Osteocyte (in vitro differentiated cells): ENCODE measurements at places on chromosomes 2 and 18. TPM values are rescaled to one million over a fixed set of nuclear protein-coding genes. Genes with fewer than 3 reads are reported as not detected.

GRCh38 chr18:76208678-76209306 lies 286.2 kb downstream of the ZNF516 start:
- no peaks in the 10 kb centered on the region for H3K4me1 ChIP-seq
- DNase-seq, result no peak
- H3K4me3 ChIP-seq, result no peak overlapping the region
- H3K27me3 ChIP-seq, result no peaks in the 10 kb centered on the region

- H3K36me3 ChIP-seq, result no peaks in the 10 kb centered on the region
- peak within 1 kb of the TSS; percentile 79 for H3K4me3 ChIP-seq
- peaks cover 33% of the 10 kb centered on the region for H3K27me3 ChIP-seq
- H3K27ac ChIP-seq, result no peak within 1 kb of the TSS
Observed at GRCh38 chr2:27123302-27124150, at the start of gene ABHD1. Gene ABHD1, plus strand, starts transcription at chr2:27123815. Its CDS starts 134 bp downstream, at chr2:27123949.

DNA sequence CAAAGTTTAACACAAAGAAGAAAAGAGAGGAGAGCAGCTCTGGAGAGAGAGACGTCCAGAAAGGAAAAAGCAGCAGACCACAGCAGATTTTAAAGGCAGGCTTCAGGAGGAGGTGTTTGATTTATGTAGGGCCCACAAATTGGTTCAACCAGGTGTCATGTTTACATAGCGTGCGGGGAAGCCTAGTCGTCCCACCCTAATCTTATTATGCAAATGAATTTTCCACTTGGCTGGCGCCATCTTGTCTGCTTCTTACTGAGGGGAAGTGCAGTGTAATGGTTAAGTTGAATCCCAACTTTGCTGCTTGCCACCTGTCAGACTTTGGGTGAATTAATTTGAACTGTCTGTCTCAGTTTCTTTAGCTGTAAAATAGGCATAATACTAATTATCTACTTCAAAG lies 282.4 kb upstream of the CYRIA start:
- DNase-seq, result no peak
- H3K4me3 ChIP-seq, result no peak overlapping the region
- no peaks in the 10 kb centered on the region for H3K36me3 ChIP-seq

- H3K27me3 ChIP-seq, result peaks cover 13% of the 10 kb centered on the region
- peak; percentile 65 for DNase-seq
- no peaks in the 10 kb centered on the region for H3K4me1 ChIP-seq
- no peaks in the 10 kb centered on the region for H3K36me3 ChIP-seq
- H3K4me3 ChIP-seq, result no peak overlapping the region
- no peak overlapping the region for H3K27ac ChIP-seq
Observed at GRCh38 chr18:37574113-37574512, 8.5 kb upstream of the CELF4 start.

The MYCN gene
- 0.24 and 0.54 TPM in 2 replicates for total RNA-seq

The GRB14 gene
- total RNA-seq, result 0.83 and 2.5 TPM in 2 replicates
